ENCODE measurements at places on chromosomes 13 and 19.

GRCh38 chr13:113649212-113649611, 8.8 kb downstream of the ATP4B start:
- no peak for DNase-seq

- no peak for DNase-seq
Measured at GRCh38 chr13:102586615-102587014, 10.2 kb upstream of the TPP2 start.

GRCh38 chr19:31303262-31303815, 45.9 kb downstream of the TSHZ3 start:
- no peak for DNase-seq

DNA sequence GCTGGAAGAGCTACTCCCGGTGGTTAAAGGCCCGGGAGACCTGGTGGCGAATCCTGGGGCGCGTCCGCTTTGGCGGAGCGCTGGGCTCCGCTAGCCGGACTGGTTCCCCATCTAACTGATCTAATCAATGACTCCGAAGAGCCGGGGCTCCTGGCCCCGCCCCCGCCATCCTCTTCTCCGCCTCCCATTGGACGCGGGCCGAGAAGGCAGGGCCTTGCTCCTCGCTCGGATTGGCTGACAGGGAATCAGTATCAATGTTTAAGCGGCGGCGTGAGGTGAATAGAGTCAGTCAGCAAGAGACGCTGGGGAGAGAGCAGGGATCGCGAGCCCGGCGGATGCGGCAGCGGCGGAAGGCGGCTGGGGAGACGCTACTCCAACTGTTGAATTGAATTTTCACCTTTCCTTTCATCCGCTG, 1.7 kb upstream of the PCDH17 start:
- DNase-seq, result no peak

DNA sequence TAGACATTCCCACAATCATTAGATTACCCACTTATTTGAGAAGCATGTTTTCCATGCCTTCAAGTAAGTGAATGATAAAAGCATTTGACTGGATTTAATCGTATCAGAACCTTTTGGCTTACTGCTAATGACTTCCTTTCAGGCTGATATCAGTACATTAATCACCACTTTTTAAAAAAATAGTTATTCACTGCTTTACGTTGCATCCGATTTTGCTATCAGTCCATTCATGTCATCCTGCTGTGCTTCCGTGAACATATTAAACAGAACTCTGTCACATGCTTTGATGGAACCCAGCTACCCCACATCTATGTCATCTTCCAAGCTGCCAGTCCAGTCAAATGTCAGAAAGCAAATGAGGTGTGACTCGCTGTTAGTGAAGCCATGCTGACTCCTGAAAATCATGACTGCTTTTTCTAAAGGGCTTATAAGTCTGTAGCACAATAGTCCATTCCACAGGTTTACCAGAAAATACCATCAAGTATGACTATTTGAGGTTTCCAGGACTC, 440.9 kb downstream of the IRS2 start:
- no peak for DNase-seq

DNA sequence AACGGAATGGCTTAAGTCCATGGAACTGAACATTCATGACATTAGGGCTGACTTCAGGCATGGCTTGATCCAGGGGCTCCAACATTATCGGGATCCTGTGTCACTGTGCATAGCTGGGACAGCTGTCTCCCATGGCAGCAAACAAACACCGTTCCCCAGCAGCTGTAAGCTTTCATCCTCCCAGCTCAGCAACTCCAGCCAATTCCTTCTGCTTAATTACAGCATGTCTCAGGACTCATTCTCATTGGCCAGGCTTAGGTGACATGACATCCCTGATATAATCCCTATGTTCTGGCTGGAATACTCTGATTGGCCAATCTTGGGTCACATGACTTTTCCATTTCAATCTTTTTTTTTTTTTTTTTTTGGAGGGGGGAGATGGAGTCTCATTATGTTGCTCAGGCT, 10.9 kb upstream of the TLE5 start:
- no peak for DNase-seq

GRCh38 chr13:98997738-98998641, 20.1 kb upstream of the DOCK9 start:
- DNase-seq, result no peak

All from T47D (cell line).